Central memory CD4-positive, alpha-beta T cell (primary cell): ENCODE measurements at places on chromosomes 2 and 18.
A peak's percentile ranks its signal among the peaks of the same experiment; 100 is the strongest.

DNA sequence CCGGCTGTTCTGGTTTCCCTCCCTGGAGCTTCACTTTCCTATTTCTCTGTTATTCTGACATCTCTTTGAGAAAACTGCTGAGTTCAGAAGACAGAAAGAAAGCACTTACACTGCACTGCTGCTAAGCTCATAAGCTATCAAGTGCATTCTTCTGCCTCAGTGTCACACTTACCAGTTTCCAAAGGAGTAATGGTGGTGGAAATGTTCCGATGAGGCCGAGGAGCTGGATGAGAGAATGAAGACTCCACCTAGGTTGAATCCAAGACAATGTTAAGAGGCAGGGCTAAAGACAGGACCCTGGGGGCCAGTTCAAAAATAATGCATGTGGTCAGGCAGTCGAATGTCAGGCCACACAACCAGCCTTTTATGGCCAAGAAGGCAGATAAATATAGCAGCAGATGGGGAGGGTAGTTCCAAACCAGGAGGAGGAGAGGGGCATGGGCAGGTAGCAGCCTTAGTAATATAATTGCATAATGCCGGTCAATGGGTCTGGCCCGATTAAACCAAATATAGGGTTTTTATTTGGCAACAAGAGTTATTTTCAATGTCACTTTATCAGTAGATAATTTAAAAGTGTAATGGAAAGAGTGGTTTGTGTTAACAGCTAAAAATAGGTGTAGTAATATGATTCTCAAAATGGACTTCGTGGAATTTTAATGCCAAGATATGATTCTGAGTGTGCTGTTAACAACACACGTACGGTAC is at the start of gene MYOM1:
Gene MYOM1 (minus strand): TSS at position 338 of the 705 bp plus-strand sequence. CDS start 4,745 bp downstream, outside the sequence.
- no peak for DNase-seq

- no peak for DNase-seq
Measured at GRCh38 chr2:205040323-205040722, 495.0 kb downstream of the PARD3B start.

- DNase-seq: no peak
Measured at GRCh38 chr2:85917887-85918795, 29.4 kb upstream of the ST3GAL5 start.

DNA sequence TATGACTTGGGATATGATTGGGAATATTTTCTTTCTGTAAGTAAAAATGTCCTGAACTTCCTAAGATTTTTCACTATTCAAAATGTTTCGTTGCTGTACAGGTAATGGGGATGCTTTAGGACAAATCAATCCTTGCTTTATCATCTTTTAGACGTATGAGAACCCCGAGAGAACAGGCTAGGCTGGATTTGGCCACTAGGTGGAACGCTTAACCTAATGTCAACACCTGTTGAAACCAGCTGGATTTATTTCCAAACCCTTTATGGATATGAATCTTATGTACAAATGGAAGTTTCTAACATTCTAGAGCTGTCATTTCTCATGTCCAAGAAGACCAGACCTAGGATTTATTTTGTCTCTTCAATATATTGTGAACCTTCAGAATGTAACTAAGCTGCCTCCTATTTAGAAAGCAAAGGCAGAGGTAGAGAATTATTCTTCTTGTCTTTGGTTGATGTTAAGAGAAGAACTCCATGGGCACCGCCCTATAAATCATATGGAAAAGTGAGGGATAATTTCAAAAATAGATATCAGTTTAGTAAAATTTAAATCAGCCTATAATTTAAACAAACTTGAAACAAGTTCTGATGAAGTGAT is 96.7 kb downstream of the PMAIP1 start:
- no peak for DNase-seq

- DNase-seq: no peak
Measured at GRCh38 chr2:28234807-28235206, 157.9 kb upstream of the FOSL2 start.

DNA sequence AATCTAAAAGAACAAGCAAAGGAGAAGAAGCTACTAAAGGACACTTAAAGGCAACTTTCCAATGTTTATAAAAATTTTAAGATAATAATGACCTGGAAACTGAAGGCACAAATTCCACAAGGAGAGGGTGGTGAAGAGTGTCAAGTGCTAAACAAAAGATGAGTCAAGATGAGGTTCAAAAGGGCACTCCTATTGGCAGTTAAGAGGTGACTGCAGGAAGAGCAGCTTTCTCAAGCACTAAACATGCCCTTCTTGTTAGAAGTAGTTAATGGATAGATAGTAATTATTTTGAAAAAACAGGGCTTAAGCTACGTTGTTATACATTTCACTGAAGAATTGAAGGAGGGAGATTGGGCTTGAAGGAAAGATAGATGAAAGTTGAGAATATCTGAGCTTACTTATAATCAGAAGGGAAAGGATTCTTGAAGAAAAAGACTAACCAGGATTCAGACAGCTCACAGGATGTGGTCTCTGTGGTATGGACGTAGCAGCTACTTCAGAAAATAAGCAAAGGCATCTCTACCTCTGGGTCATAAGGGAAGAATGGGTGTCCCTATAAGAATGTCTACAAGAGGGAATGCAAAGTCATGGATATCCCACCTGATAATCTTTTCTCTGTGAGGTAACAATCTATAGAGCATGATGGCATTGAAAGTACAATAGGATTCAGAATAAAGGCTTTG is 454.7 kb upstream of the SLC39A10 start:
- DNase-seq: no peak

- no peak for DNase-seq
Measured at GRCh38 chr2:152050915-152051314, 47.9 kb downstream of the CACNB4 start.

DNA sequence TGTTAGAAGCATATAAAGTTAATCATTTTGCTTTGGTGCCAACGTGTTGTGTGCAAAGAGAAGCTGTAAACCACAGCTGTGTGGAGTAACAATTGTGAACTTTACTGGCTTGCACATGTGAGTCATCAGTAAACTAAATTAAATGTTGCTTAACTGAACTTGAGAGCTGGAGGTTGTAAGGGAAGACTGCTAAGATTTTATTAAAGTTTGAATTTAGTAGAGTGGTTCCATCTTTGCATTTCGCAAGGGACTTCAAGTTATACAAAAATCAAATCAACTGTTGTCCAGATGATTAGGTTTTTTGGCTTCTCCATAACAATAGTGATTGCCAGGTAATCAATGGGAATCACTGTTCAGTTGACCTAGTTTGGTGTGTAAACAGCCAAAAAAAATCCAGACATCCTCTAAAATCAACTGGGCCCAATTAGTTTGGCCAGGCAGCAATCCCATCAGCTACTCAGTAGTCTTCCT is 247.4 kb downstream of the MYO3B start:
- no peak for DNase-seq

DNA sequence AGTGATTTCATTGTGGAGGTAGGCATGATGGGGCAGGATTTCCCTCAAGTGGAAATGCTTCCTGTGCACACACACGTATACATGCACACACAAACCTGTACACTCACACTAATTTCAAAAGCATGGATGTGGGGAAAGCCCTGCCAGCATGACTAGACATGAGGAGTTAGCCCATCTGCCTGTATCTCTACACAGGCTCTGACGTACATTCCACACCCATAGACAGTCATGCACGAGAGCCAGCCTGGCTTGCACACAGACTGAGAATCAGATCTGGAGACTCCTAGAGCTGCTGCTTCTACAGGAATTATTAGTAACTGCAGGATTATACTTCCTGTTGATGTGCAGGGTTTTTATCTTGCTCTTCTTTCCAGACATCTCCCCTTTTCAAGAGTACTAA is 27.3 kb upstream of the NFU1 start:
- no peak for DNase-seq

DNA sequence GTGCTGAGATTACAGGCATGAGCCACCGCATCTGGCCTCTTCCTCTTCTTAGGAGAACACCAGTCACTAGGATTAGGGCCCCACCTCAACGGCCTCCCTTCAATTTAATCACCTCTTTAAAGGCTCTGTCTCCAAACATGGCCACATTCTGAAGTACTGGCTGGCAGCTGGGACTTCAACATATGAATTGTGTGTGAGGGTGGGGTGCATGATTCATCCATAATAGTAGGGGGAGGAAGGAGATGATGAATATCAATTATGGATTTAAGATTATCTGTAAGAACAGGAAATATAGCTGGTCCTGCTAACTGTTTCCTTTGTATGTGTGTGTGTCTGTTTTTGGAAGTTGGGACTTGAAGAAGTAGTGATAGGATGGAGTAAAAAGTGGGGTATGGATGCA is 14.7 kb upstream of the EPG5 start:
- no peak for DNase-seq

DNA sequence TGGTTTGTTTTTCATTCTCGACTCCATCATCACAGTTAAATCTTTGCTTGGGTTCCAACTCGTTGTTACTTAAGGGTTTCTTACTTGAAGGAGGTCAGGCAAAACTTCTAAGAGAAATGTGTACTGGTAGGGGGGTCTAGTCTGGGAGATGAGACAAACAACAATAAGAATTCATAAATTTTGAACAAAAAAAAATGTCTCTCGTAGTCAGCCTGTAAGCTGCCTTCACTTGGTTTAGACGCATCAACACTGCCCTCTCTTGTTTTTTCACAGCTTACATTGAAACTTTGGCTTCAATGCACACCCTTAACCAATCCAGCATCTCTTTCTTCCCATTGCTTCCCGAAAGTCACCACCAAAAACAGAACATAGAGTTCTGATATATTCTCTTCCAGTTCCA is 576.4 kb upstream of the PIK3C3 start:
- DNase-seq: no peak

DNA sequence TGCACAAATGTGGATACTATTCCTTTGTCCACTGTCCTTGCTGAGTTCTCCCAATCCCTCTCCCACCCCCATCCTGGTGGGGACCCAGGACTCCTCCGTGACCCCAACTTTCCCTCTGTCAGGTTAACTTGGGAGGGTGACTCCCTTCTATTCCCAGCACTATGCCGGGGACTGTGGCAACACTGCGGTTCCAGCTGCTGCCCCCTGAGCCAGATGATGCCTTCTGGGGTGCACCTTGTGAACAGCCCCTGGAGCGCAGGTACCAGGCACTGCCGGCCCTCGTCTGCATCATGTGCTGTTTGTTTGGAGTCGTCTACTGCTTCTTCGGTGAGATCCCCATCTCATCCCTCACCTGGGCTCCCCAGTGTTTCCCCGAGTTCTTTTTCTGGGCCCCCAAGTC is 739 bp downstream of the TMEM198 start:
- no peak for DNase-seq

DNA sequence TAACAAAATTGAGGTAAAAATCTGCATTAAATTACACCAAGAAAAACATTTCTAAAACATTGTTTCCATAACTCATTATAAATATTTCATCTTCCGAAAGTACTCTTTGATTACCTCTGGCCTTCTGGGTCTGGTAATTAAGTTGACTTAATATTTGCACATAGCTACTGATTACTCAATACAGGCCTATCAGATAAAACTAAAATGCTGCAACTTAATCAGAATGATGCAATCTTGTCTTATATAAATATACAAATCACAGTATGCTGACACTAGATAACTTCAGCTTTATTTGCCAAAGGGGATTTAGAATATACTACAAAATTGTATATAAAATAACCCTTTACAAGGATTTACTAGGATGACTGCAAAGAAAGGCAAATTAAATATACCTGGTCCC is 49.3 kb downstream of the SLC35F5 start:
- no peak for DNase-seq

DNA sequence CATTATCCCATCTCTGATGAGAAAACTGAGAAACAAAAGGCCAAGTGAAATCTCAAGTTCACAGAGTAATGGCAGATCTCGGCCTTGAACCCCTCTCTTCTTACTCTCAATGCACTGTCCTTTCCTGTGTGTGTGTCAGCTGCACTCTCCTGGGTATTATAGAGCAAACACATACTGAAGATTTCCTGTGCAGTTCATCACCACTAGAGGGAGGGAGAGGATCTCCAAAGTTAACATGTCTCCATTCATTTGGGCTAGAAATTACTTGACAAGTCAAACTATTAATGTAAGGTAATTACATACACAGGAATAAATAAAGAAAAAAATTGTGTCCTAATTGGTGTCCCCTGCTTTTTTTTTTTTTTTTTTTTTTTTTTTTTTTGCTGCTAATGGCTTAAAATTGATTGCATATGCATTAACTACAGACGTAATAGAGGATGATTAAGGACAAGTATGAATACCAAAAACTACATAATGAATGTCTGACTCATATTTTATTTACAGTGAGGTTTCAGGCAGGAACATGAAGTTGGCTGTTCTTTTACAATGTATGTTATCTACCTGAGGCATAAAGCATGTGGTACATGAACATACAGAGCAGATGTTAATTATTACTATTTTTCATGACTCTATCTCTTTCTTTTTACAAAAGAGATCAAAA is 269.2 kb downstream of the NYAP2 start:
- peak; percentile 23 for DNase-seq

GRCh38 chr18:77023102-77023782 is 109.3 kb downstream of the MBP start:
- no peak for DNase-seq

DNA sequence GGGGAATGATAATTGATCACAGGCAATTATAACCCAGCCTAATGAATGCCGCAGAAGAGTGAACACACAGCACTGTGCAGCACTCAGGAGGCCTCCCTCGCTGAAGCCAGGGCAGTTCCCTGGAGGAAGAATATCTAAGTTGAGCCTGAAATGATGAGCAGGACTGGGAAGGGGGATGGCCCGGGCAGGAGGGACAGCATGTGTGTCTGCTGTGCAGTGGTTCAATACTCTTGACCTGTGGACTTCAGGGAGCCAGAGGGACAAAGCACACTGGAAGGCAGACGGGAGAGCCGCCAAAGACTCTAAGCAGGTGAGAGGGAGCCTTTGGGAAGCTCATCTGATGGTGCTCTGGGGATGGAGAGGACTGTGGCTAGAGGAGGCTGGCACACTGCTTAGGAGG is 62.6 kb downstream of the ARHGEF4 start:
- no peak for DNase-seq

DNA sequence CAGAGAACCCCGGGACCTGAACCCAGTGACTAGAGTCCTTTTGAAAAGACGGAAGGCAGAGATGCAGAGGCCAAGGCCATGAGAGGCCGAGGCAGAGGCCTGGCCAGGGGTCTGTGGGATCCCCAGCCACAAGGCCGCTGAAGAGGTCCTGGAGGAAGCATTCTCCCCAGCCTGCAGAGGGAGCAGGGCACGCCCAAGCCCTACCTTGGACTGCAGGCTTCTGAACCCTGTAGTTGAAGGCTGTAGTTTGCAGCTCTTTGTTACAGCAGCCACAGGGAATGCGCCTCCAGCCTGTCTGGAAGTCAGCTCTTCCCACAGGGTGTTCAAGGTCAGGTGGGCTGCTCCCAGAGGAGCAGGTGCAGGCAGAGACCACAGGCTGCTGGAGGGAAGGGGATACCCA is 22.1 kb upstream of the PXDN start:
- DNase-seq: no peak
